ENCODE measurements at places on chromosomes 4 and X.

DNA sequence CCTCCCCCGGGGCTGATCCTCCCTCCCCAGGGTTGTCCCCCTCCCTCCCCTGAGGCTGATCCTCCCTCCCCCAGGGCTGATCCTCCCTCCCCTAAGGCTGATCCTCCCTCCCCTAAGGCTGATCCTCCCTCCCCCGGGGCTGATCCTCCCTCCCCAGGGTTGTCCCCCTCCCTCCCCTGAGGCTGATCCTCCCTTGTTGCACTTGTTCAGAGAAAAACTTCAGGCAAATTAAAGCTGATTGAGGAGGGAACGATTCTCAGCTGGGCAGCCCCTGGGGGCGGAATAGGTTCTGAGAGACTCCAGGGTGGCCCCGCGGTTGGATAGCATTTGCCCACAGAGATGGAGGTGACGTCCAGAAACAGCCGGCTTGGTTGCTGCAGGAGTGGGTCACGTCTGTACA, 110.7 kb upstream of the ADRA2C start:
- no peak for DNase-seq

- no peak for DNase-seq
Measured at GRCh38 chrX:119942173-119942819, 1.3 kb downstream of the NKAP start.

GRCh38 chr4:152983221-152983620, 47.1 kb downstream of the FHDC1 start:
- no peak for DNase-seq

GRCh38 chr4:141158219-141158618, 24.9 kb upstream of the RNF150 start:
- no peak for DNase-seq

- no peak for DNase-seq
Measured at GRCh38 chr4:60648774-60649173, 551.4 kb upstream of the ADGRL3 start.

- no peak for DNase-seq
Measured at GRCh38 chr4:172377486-172378140, 564.4 kb downstream of the GALNTL6 start.
